ENCODE measurements at places on chromosomes 3 and 15. TPM values are rescaled to one million over a fixed set of nuclear protein-coding genes. Genes with fewer than 3 reads are reported as not detected.

CADM2 gene
- 10.6 TPM for total RNA-seq

ACTC1 gene
- total RNA-seq, result not detected

CYP1A2 gene
- total RNA-seq, result not detected

SLC28A2 gene
- total RNA-seq, result not detected

CATSPER2 gene
- 2.9 TPM for total RNA-seq

INSYN1 gene
- total RNA-seq, result 3.6 TPM

MRPL3 gene
- 91.9 TPM for total RNA-seq

SERPINI1 gene
- 17.9 TPM for total RNA-seq

TM6SF1 gene
- total RNA-seq, result 5.4 TPM

HTR3E gene
- total RNA-seq, result not detected

All from adrenal gland (tissue), 19 donors.